ENCODE measurements at places on chromosomes 2 and 18.

DNA sequence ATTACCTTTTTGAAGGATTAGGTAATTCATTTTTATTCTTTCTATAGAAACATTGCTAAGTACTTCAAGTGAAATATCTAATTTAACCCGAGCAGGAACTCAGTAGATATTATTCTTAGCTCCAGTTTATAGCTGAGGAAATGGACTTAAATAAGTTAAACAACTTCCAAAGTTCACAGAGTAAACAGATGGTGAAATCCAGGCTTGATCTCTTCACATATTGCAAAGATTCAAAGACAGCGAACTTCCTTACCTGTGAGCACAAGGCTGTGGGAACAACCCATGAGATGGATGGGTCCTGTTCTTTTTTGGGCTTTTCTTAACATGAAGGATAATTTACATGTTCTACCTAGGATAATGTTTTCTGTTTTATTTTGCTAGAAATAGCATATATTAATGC is 439.0 kb downstream of the IRS1 start:
- no peak for DNase-seq

DNA sequence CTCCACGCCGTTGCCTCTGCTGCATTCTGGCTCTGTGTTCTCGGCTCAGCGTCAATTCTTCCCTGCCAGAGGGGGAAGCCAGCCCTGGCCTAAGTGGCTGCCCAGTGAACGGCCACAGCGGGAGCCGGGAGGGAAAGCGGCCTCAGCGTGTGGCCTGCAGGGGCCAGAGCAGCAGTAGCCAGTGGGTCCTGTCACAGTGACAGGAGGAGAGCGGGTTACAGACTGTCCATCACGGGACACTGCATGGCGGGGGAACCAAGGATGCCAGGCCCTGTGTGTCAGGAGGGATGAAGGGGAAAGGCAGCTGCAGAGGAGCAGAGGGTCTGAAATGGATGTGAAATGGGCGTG is 39.7 kb downstream of the PDIA6 start:
- DNase-seq = no peak

DNA sequence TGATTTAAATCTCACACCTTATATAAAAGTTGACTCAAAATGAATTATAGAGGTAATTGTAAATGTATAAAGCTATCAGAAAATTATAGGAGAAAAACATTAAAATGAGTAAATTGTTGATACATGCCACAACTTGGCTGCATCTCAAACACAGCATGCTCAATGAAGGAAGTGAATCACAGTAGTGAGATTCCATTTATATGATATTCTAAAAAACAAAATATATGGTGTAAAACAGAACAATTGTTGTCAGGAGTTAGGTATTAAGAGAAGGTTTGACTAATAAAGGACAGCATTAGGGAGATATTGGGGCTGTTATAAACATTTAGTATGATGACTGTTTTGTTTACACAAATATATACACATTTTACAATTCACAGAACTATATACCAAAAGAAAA is 356.6 kb upstream of the CELF4 start:
- DNase-seq = no peak

DNA sequence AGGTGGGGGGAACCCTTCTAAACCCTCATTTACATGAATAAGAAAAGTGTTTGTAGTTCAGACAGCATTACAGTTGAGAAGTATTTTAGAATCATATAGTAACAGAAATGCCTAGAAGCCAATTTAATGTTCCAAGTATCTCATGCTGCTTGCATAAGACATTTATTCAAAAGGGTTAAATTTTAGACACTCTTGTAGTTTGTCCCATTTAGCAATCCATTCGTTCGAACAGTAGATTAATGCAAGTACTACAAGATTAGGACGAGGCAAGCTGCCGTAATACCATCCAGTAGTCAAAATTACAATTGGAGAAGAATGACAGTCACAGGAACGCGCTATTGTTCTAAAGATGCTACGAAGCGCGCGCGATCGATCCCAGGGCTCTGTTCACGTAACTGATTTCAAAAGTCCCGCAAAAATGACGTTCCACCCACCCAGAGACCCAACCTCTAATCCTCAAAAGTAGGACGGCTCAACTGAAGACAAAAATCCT is 1.2 kb downstream of the TMEM237 start:
- DNase-seq = peak; percentile 81

DNA sequence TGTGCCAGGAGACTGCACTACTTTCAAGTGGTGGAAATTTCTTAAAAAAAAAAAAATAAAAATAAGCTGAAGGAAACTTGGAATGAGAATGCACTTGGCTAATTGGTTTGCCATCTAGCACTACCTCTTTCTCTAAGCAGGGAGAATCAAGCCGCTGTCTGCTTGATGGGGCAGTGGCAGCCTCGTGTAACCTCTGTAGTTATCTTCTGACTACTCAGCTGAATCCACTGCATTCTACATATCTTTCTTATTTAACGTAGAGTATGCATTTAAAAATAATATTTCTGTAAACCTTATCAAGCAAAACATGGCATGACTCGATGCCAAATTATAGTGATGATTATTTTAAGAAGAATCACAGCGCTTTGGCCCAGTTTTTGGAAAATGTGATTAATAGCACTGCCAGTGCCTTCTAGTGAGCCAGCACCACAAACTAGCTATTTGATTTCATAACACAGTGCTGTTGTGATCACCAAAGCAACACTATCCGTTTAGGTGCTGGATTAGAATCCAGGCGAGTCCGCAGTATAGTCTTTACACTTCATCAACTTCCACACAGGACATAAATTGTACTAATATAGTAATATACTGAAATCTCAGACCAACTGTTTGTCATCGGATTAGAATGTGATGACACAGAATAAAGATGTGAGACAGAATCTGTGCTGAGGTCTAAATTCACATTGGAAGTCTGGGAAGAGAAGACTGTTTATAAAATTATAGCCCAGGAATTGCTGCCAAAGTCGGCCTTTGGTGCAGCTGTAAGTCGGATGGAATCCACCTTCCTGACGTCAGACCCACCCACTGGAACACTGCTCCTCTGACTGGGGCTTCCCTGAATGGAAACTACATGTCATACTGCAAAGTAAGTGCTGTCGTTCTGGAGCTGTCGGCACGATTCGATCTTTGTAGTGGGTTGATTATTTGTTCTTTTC is 136.5 kb upstream of the ETAA1 start:
- no peak for DNase-seq
